ENCODE measurements at places on chromosomes 11 and 22.
A peak's percentile ranks its signal among the peaks of the same experiment; 100 is the strongest.

DNA sequence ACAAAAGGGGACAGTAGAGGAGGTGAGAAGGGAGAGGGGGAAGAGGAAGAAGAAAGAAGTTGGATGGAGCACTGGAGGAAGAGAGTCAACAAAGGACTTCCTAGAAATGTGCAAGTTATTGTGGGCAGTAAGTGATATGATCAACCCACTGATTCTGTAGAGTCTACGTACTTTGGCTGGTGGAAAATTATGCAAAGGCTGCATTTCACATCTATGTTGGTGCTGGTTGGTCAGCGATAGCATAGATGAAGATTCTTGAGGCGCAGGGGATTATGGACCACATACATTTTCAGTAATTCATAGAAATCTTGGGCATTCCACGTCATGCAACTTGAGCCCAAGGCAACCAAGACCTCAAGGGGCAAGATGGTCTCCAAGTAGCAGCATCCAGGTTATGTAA lies 12.6 kb upstream of the BIRC3 start:
- no peak for DNase-seq

DNA sequence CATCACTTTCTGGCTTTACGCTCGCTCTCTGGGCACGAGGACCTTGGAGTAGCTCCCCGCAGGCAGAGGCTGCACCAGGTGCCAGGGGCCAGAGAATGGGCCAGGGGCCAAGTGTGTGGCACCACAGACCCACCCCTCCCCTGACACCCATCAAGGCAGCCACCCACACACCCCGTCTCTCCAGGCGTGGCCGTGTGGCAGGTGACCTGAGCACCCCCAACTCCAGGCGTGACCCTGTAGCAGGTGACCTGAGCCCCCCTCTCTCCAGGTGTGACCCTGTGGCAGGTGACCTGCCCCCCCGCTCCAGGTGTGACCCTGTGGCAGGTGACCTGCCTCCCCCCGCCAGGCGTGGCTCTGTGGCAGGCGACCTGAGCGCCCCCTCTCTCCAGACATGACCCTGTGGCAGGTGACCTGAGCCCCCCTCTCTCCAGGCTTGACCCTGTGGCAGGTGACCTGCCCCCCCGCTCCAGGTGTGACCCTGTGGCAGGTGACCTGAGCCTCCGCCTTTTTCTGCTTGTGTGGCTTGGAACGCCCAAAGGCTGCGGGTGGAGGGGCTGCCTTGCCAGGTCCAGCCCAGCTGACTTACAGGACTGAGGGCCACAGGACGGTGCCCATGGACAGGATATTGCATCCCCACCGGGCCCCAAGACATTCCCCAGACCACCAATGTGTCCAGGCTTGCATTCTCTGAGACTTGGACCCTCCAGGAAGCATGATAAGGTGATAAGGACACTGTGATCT lies 667.2 kb downstream of the BRD1 start:
- no peak for DNase-seq

DNA sequence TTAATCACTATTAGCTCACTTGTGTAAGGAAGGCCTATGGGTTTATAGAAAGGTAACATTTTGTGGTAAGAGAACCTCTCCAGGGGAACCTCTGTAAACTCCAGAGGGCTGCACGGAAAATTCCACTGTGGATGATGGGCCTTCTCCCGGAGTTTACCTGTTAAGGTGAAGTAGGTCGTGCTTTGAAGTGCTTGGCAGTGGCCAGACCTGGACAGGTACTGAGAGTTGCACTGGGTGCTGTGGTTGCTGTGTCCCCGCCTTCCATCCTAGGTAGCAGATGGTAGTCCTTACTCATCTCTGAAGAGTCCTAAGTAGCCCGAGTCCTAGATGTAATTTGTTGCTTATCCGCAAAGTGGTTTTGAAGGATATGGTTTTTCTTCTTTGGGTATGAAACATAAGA lies 133.4 kb downstream of the TEAD1 start:
- no peak for DNase-seq

DNA sequence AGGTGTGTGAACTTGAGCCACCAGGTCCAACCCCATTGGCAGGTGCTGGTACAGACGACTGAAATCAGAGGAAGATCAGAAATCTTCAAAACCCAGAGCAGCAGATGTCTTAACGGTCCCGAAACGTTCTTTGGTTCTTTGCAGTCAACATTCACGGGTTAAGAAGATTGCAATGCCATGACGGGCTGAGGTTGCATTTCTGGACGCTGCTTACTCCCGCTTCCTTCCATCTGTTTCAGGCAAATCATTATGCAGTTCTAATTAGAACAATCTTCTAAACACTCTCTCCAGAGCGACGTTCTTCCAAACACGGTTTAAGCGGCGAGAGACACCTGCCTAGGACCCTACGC lies 492 bp upstream of the LUZP2 start:
- DNase-seq, result no peak

DNA sequence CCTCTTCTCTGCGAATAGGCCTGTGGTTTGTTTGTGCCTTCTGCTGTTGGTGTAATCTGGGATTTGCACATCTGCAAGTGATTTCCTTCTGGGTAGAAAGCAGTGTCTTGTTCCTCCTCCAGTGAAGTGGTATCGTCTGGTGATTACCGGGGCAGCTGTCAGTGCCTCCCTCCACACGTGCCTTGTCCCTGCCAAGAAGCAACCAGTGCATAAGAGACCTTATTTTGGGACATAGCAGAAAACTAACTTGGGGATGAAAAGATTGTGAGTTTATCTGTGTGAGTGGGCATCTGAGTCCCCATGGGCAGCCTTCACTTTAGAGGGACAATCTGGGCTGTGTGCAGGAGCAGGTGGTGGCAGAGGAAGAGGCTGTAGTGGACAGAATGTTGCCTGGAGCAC lies 71.5 kb upstream of the SORL1-AS1 start:
- no peak for DNase-seq

GRCh38 chr22:39348909-39349505 lies 784 bp upstream of the SYNGR1 start:
- DNase-seq, result no peak

DNA sequence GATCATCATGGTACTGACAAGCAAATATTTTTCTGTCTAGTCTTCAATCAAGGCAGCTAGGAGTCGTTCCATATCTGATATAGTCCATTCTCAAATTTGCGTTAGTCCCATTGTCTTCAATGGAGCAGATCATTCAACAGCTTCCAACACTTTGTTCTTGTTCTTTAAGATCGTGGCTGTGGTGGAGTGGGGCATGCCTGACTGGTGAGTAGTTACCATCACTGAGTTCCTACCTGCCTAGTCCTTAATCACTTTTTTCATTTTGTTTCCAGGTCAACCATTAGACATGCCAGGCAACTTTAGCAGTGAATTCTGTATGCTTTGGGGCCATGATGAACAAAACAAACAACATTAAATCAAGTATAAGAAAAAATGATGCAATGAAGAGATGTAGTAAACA lies 693.1 kb upstream of the KIRREL3 start:
- DNase-seq, result no peak

- DNase-seq, result no peak
Observed at GRCh38 chr22:35727436-35727835, 9.8 kb downstream of the APOL5 start.

GRCh38 chr11:64362339-64362738 lies 3.4 kb downstream of the RPS6KA4 start:
- DNase-seq, result no peak

GRCh38 chr11:17976651-17977050 lies 36.2 kb downstream of the SERGEF start:
- no peak for DNase-seq

GRCh38 chr22:41757502-41757901 lies 43.0 kb upstream of the CCDC134 start:
- no peak for DNase-seq

GRCh38 chr11:104926771-104927611 lies 28.7 kb upstream of the CASP12 start:
- DNase-seq, result no peak

DNA sequence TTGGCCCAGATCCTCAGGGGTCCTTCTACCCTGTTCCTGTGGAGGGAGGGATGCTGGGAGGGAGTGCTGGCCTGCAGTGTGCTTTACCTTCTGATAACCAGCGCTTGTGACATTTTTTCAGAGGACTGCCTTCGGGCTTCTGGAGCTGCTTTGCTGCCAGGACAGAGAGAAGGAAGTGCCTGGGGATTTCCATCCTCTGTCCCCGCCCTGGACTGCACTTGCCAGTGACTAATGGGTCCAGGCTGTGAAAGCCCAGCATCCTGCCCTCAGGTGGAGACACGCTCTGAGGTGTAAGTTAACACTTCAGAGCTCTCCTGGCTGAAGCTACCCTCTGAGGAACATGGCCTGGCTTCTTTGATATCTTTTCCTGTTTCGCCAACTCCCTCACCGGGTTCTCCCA lies 158.7 kb upstream of the SYT13 start:
- no peak for DNase-seq

- DNase-seq, result no peak
Observed at GRCh38 chr11:6570691-6571427, 32.6 kb downstream of the RRP8 start.

GRCh38 chr11:120658071-120658423 lies 146.5 kb downstream of the GRIK4 start:
- no peak for DNase-seq

DNA sequence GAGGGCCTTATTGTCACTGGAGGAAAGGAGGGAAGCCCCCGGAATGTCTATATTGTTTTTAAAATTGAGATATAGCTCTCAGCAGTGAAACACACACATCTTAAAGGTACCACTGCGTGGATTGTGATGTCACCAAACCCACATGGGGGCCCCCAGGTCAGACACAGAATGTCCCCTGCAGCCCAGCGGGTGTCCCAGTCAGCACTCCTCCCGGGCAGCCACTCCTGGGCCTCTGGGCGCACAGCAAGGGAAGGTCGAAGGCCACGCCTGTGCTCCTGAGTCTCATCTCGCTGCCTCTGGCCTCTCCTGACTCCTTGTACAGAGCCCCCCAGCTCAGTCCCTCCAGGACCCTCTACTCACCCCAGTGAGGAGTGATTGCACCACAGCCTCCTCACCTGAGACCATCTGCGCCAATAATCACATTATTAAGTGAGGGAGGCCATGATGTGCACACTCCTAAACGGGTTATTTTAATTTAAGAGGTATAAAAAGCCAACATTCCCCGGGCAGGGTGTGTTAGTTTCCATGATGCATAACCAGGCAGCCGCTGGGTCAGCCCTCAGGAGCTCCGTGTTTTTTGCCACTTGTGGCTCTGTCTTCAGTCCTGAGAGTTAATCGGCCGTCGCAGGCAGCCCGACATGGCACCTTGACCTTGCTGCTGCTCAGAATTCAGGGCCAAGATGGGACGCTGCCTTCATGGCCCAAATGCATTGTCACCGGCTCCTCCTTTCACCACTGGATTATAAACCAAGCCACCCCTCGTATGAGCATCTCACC lies 1089.3 kb downstream of the BRD1 start:
- DNase-seq, result no peak

- DNase-seq, result no peak
Observed at GRCh38 chr22:50581031-50581949, 1.4 kb downstream of the CHKB start.

GRCh38 chr22:23093051-23093788 lies 22.9 kb downstream of the GNAZ start:
- no peak for DNase-seq

DNA sequence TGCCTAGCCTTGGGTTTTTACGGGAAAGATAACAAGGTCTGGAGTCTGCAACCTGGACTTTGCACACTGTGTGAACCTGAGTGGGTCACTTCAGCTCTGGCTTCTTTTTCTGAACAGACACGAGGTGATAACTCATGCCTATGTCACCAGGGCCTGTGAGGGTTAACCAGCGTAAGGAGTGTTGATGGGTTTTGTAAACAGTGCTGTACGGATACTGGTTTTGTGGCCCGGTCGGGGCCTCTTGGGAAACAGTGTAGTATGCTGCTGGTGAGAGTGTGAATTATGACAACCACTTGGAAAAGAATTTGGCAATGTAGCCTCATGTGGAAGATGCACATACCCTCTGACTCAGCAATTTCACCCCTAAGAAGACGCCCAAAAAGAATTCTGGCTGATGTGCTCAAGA lies 266.8 kb downstream of the MN1 start:
- no peak for DNase-seq

DNA sequence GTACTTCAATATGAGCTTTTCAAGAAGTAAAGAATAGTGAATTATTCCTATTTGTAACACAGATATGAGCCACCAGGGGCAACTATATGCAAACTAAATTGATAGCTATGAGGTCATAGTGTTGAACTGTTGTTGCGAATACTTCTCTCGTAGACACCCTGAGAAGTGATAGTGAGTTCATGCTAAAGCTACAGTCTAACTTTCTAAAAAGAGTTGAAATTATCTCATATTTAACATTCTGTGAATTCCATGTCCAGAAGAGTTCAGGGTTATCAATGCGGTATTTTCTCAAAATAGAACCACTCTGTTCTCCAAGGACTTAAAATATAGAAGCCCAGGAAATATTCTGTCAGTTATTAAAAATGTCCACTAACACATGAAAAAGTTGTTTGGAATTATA lies 185.4 kb downstream of the AASDHPPT start:
- DNase-seq, result no peak

- no peak for DNase-seq
Observed at GRCh38 chr11:47438721-47439120, 10.2 kb downstream of the RAPSN start.

GRCh38 chr22:42258126-42258525 lies 12.3 kb downstream of the TCF20 start:
- no peak for DNase-seq

- DNase-seq, result no peak
Observed at GRCh38 chr11:9073466-9074225, 17.8 kb downstream of the SCUBE2 start.

GRCh38 chr11:83836883-83837654 lies 550.9 kb upstream of the CCDC90B start:
- peak; percentile 42 for DNase-seq

DNA sequence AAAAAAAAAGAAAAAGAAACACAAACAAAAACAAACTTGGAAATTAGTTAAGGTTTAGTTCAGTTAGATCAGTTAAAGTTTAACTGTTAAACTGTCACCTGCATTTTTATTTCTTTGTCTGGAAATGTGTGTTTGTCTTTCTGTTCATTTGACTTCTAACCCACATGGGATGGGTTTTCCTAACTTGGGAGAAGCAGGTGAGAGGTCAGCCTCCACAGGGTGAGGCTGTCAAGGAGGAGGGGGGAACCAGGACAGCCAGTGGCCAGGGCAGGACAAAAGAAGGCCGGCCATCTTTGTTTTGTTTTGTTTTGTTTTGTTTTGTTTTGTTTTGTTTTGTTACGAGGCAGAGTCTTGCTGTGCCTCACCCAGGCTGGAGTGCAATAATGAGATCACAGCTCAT lies 13.4 kb upstream of the GCAT start:
- no peak for DNase-seq

DNA sequence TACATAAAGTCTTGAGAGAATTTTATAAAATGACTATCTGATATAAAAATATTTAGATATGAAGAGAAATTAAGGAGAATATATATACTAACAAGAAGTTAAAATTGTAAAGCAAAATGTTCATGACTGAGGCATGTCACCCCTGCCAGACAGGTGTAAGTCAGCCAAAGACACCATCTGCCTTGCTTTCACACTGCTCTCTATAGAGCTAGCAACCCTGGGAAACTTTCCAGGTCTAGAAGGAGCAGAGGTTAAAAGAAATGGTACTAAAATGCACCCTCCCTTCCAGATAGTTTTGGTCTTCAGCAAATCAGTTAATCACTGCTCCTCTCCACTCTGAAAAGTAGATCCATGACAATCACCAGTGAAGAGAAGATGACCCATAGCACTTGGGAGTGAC lies 16.5 kb downstream of the PPP2R1B start:
- no peak for DNase-seq
